Adrenal gland (tissue), 19 donors: ENCODE measurements at places on chromosomes 3 and 15. TPM values are rescaled to one million over a fixed set of nuclear protein-coding genes. Genes with fewer than 3 reads are reported as not detected.

DNA sequence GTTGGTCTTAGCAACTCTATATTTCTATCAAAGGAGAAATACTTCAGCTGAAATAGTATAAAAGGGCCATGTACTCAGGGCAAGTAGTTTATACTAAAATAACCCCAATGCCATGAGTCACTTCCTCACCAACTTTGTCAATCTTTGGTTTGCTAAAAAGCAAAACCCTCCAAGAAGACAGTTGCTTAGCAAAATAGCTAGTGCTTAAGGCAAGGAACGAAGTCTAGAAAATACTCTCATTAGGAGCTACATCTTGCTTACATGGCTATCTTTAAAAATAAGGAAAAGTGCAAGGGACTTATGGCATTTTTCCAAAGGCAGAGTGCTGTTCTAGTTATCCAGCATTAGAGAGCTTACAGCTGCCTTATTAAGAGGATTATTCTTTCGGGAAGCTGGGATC lies 28.4 kb downstream of the P3H2 start:
- H3K36me3 ChIP-seq, result no peaks in the 10 kb centered on the region
- DNase-seq, result no peak
- H3K27me3 ChIP-seq, result no peaks in the 10 kb centered on the region
- peak overlapping the region; percentile 79 for H3K27ac ChIP-seq
- peaks cover 76% of the 10 kb centered on the region for H3K4me1 ChIP-seq

GRCh38 chr3:17307482-17307881 lies 422.7 kb downstream of the PLCL2 start:
- H3K27me3 ChIP-seq, result no peaks in the 10 kb centered on the region
- H3K4me1 ChIP-seq, result peaks cover 5% of the 10 kb centered on the region
- no peak overlapping the region for H3K4me3 ChIP-seq
- no peak overlapping the region for H3K27ac ChIP-seq
- no peak for DNase-seq
- no peaks in the 10 kb centered on the region for H3K36me3 ChIP-seq

DNA sequence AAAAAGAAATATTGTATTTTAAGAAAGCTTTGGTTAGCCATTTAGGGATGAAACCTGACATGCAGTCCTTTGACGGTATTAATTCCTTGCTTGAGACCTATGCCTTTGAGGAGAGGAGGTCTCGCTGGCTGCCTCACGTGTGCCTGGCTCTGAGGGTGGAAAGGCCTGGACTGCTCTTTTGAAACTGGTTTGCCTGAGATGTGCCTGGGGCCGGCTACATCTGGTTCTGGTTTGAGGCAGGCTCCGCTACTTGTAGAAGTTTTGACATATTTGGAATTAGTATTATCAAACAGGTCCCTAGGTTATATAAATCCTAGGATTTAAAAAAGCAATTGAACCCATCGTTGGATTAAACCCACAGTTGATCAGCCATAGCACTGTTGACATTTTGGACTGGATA lies 6.5 kb downstream of the NISCH start:
- H3K4me1 ChIP-seq, result peaks cover under 1% of the 10 kb centered on the region
- H3K27me3 ChIP-seq, result no peaks in the 10 kb centered on the region
- H3K36me3 ChIP-seq, result no peaks in the 10 kb centered on the region
- no peak overlapping the region for H3K4me3 ChIP-seq

GRCh38 chr15:94259863-94260262 lies 28.5 kb downstream of the MCTP2 start:
- H3K27ac ChIP-seq, result no peak overlapping the region
- H3K4me3 ChIP-seq, result no peak overlapping the region
- H3K4me1 ChIP-seq, result no peaks in the 10 kb centered on the region
- no peak for DNase-seq

GRCh38 chr3:98778852-98779413 lies 15.8 kb downstream of the ST3GAL6 start:
- no peaks in the 10 kb centered on the region for H3K4me1 ChIP-seq
- no peak for DNase-seq
- H3K27ac ChIP-seq, result no peak overlapping the region
- H3K36me3 ChIP-seq, result no peaks in the 10 kb centered on the region

DNA sequence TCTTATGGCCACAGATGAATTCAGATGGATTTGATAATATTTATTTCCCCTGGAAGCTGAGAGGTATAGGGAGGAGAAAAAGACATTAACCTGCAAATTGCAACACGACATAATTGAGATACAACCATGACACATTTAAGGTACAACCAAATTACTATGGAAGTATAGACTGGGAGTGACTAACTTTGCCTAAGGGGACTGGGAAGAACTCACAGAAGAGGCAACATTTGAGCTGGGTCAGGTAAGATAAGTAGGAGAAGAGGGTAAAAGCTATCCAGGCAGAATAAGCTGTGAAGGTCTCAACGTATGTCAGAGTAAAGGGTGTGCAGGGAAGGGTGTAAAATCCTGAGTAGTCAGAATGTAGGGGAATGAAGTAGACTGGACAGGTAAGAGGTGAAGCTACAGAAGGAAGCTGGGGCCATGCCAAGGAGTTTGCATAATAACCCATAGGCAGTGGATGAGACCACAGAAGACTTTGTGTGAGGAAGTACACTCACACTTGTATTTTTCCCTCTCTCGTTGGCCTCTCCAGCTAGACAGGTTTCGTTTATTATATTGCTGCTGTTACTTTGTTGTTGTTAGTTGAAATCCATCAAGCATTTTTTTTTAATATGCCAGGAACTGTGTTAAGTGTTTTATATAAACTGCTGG lies 28.0 kb upstream of the PTX3 start:
- H3K4me1 ChIP-seq, result no peaks in the 10 kb centered on the region
- no peak for DNase-seq
- H3K27ac ChIP-seq, result no peak overlapping the region
- no peaks in the 10 kb centered on the region for H3K36me3 ChIP-seq
- no peaks in the 10 kb centered on the region for H3K27me3 ChIP-seq

GRCh38 chr3:186492385-186492984 lies 51.7 kb downstream of the CRYGS start:
- no peak for DNase-seq
- H3K36me3 ChIP-seq, result no peaks in the 10 kb centered on the region
- no peak overlapping the region for H3K4me3 ChIP-seq
- no peaks in the 10 kb centered on the region for H3K4me1 ChIP-seq
- H3K27me3 ChIP-seq, result no peaks in the 10 kb centered on the region

GRCh38 chr3:166367947-166368533 lies 530.8 kb upstream of the BCHE start:
- no peak overlapping the region for H3K4me3 ChIP-seq
- H3K4me1 ChIP-seq, result no peaks in the 10 kb centered on the region
- no peak for DNase-seq
- no peaks in the 10 kb centered on the region for H3K36me3 ChIP-seq
- no peak overlapping the region for H3K27ac ChIP-seq

- H3K27me3 ChIP-seq, result no peaks in the 10 kb centered on the region
- no peaks in the 10 kb centered on the region for H3K4me1 ChIP-seq
- no peak overlapping the region for H3K27ac ChIP-seq
- no peak overlapping the region for H3K4me3 ChIP-seq
- DNase-seq, result no peak
These were observed 12.4 kb upstream of the UBR1 start for GRCh38 chr15:43118286-43118685.

DNA sequence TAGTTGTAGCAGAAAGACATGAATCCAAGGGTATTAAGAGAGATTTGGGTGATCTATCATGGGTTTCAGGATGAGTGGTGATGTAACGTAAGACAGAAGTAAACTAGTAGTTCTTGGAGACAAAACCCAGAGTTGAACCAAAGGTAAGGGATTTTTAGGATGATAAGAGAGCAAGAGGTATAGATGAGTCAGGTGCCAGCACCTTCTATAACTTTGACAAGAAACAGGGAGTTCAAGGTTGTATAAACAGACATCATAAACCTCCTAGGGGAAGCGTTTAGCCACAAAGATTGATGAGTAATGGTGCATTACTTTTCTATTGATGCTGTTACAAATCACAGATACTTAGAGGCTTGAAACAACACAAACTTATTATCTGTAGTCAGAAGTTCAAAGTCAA lies 447.3 kb upstream of the ARHGEF26 start:
- no peak for DNase-seq
- no peaks in the 10 kb centered on the region for H3K36me3 ChIP-seq
- no peaks in the 10 kb centered on the region for H3K4me1 ChIP-seq
- no peaks in the 10 kb centered on the region for H3K27me3 ChIP-seq

DNA sequence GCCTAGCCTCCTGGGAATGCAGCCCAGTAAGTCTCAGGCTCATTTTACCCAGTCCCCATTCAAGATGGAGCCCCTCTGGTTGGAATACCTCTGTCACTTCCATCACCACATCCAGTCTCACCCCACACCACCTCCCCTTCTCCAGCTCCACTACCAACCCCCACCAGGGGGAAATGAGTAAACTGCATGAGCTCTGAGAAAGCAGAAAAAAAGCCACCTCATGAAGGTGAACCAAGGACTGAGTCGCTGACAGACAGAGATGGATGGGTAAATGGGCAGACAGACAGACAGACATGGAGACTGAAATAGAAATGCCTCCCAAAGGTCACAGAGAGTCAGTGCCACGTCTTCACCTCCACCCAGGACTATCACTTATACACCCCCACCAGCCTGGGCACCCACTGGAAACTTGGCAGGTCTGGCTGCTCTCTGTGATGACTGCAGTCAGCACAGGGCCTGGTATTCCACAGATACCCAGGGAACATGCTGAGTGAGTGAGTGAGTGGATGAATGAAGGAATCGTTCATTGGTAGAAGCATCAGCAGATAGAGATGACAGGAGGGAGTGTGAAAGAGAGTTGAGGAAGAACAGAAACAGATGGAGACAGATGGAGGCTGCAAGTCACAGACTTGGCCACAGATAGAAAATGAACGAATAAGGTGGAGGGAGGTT lies 4.9 kb upstream of the LOXL1 start:
- H3K27ac ChIP-seq, result no peak overlapping the region
- H3K4me3 ChIP-seq, result no peak overlapping the region
- H3K4me1 ChIP-seq, result peaks cover 3% of the 10 kb centered on the region
- H3K36me3 ChIP-seq, result no peaks in the 10 kb centered on the region
- DNase-seq, result no peak

DNA sequence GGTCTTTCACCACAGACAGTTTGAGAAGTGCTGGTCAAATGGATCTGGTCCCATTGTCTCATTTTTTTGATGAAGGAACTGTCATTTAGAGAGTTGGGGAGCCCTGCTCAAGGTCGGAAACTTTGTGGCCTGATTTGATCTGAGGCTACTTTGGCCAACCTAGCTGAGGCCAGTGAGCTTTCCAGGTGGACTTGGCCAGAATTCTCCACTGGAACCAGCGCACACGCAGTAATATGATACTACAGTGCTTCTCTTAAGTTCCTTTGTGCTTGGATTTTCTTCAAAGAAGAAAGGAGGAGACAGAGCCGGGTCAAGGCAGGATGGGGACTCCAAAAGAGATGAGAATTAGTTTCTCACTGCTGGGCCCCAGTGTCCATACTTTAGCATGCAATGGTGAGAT lies 50.5 kb downstream of the CCNB2 start:
- H3K4me3 ChIP-seq, result no peak overlapping the region
- H3K27ac ChIP-seq, result no peak overlapping the region
- no peaks in the 10 kb centered on the region for H3K4me1 ChIP-seq
- no peaks in the 10 kb centered on the region for H3K36me3 ChIP-seq
- H3K27me3 ChIP-seq, result no peaks in the 10 kb centered on the region

- H3K4me1 ChIP-seq, result no peaks in the 10 kb centered on the region
- peaks cover 30% of the 10 kb centered on the region for H3K36me3 ChIP-seq
- no peak overlapping the region for H3K4me3 ChIP-seq
- no peaks in the 10 kb centered on the region for H3K27me3 ChIP-seq
- no peak overlapping the region for H3K27ac ChIP-seq
- DNase-seq, result no peak
These were observed 79.8 kb downstream of the CRTC3 start for GRCh38 chr15:90609242-90610180.

DNA sequence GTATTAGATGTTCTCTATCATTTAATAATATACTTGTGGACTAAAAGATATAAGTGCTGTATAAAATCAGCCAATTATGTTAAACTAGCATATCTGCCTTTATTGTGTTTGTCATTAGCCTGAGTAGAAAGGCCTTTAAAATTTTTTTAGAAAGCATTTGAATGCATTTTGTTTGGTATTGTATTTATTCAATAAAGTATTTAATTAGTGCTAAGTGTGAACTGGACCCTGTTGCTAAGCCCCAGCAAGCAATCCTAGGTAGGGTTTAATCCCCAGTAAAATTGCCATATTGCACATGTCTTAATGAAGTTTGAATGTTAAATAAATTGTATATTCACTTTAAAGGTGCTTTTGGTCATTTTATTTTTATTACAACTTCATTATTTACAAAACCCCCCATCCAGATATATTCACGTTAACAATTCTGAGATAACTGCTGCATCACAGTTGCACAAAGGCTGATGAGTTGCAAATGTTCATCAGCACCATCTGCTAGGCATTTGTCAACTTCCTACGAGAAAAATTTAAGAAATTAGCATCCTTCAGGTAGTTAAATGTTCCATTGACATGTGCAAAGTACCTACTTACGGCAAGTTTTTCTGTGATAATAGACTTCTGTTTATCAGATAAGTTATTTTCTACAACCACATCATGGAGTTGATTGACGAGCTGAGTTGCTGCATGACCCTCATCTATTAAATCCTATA lies 6.3 kb downstream of the EIF4A2 start:
- no peak for DNase-seq
- no peaks in the 10 kb centered on the region for H3K27me3 ChIP-seq
- peaks cover 15% of the 10 kb centered on the region for H3K4me1 ChIP-seq
- H3K27ac ChIP-seq, result no peak overlapping the region
- H3K36me3 ChIP-seq, result peaks cover 63% of the 10 kb centered on the region

DNA sequence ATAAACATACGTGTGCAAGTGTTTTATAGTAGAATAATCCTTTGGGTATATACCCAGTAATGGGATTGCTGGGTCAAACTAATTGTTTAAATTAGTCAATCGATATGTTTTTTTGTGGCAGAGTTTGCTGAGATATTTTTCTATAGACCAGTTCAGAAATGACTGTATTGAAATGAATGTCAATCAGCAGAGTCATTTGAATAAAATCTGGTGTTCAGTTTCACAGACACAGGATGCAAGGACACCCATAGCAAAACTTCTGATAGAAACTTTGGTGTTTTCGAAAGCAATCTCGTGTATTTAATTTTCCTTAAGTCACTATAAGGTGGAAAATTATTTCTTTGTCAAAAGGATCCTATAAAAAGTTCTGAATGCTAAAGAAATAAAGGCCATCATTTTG lies 434.4 kb downstream of the RAP2B start:
- H3K4me1 ChIP-seq, result no peaks in the 10 kb centered on the region
- DNase-seq, result no peak
- no peaks in the 10 kb centered on the region for H3K36me3 ChIP-seq
- no peaks in the 10 kb centered on the region for H3K27me3 ChIP-seq
- H3K4me3 ChIP-seq, result no peak overlapping the region

SCAANT1 gene
- not detected for total RNA-seq

GRM2 gene
- 0.11 TPM for total RNA-seq
